ENCODE measurements at places on chromosomes 6 and 20.

- DNase-seq, result no peak
Measured at GRCh38 chr6:161544801-161545480, 271.1 kb upstream of the AGPAT4 start.

- DNase-seq, result no peak
Measured at GRCh38 chr6:104281370-104281769, 578.3 kb downstream of the HACE1 start.

DNA sequence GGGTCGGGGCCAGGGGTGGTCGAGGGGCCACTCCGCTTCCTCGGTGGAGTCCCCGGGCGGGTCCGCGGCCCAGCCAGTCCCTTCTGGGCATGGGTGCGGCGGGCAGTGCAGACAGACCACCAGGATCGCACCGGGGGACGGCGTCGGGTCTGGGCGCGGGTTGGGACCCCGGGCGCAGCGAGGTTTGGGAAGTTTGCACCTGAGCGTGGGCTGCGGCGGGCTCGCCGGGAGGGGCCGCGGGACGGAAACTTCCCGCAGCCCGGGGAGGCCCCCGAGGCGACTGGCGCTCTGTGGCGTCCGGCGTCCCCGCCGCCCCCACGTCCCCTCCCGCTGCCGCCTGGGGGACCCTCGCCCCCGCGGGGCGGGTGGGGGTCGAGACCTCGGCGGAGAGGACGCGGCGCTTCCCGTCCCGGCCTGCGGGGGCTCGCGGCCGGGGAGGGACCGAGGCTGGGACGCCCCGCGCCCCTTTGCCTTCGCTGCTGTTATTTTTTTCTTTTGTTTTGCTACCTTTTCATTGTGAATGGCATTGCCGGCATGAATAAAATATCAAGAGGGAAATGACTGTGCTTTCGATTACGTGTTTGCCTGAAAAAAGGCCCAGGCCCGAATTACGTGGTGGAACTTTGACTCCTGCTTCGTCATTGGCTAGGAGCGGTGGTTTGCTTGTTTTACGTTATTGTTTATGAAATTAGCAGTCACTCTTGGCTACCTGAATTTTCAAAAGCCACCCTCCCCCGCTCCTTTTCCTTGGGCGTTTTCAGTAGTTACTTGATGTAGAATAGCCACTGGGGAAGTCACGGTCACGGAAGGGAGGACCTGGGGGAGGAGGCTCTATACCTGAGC, 703 bp downstream of the SNX9 start:
- peak; percentile 86 for DNase-seq

- DNase-seq, result no peak
Measured at GRCh38 chr6:49923826-49924225, 40.1 kb downstream of the DEFB114 start.

GRCh38 chr20:25356271-25356933, 34.2 kb downstream of the ABHD12 start:
- no peak for DNase-seq

DNA sequence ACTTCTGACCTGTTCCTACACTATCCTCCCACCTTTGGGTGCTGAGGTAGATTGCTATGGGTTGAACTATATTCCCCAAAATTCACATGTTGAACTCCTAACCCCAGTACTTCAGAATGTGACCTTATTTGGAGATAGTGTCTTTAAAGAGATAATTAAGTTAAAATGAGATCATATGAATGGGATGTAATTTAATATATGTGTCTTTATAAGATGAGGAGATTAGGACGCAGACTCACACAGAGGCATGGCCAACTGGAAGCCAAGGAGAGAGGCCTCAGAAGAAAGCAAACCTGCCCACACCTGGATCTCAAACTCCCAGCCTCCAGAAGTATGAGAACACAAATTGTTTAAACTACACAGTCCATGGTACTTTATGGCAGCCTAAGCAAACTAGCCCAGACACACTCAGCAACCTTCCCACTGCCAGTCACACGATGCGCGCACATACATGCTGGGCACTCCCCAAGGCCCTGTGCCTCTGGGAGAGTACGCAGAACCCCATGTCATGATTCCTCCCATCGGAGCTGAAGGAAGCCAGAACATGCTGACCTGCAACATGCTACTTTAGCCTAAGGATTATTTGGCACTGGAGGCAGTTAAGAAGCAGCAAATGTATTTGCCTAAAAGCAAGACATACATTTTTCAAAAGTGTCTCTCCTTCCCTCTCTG, 8.9 kb upstream of the SLC22A1 start:
- DNase-seq, result no peak

GRCh38 chr20:33284284-33284683, 1.3 kb downstream of the BPIFB1 start:
- no peak for DNase-seq

- DNase-seq, result no peak
Measured at GRCh38 chr6:106446287-106446885, 85.9 kb downstream of the CRYBG1 start.

DNA sequence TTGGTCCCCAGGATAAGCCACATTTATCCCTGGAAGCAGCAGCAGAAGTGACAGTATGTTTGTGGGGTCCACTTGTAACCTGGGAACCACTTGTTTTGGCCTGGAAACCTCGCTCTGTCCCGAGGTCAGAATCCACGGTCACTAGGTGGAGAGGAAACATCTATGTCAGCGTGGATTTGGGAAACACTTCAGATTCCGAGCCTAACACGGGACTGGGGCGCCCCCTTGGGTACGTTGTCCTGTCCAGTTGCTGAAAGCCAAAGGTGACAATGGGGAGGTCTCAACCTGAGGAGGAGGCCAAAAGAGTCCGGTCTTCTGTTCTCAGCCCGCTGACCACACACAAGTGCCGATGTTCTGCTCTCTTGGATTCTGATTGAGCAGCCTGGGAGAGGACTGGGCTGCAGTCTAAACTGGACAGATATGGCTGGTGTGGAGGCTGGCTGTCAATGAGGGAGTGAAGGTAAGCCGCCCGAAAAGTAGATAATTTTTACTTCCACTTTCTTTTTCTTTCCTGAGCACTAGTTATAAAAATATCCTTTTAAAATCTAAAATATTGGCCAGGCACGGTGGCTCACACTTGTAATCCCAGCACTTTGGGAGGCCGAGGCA, 4.9 kb upstream of the ZFP57 start:
- DNase-seq, result no peak

DNA sequence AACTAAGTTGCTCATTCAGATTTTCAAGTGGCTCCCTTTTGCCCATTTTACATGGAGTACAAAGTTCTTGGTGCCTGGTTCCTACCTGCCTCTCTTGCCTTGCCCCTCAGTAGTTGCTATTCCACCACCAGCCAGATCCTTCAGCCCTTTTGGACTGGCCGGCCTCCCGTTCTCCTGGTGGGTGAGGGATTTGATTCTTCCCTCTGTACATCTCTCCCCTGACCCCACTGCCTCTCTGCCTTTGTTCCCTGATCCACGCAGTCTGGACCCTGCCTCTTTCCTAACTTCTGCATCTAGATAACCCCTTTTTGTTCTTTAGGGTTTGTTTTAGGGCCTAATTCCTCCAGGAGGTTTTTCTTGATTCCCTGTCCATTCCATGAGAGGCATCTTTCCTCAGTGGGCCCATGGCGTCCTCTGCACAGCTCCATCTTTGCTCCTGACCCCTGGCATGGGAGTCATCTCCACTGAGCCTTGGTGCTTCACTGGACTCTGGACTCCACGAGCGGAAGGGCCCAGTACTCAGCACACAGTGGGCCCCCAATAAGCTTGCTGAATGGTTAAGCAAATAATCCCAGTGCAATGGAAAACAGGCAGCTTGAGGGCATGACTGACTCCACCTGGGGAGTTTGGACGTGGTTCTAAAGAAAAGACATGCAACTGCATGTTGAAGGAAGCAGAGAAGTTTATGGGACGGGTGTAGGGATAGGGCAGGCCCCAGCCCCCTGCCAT, 309.3 kb upstream of the SUPT3H start:
- DNase-seq, result no peak

DNA sequence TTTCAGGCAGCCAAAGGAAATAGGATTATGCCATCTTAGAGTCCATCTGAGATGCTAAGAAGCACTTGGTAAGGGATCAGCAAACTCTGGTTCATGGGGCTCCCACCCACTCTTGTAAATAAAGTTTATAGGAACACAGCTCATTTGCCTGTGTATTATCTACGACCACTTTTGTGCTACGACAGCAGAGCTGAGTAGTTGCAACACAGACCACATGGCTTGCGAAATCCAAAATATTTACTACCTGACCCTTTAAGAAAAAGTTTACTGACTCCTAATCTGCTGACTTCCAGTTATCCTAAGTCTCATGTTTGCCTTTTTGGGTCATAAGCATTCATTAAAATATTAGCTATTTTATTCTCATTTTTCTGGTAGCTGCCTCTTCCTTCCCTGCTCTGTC, 859.0 kb downstream of the QKI start:
- DNase-seq, result no peak

DNA sequence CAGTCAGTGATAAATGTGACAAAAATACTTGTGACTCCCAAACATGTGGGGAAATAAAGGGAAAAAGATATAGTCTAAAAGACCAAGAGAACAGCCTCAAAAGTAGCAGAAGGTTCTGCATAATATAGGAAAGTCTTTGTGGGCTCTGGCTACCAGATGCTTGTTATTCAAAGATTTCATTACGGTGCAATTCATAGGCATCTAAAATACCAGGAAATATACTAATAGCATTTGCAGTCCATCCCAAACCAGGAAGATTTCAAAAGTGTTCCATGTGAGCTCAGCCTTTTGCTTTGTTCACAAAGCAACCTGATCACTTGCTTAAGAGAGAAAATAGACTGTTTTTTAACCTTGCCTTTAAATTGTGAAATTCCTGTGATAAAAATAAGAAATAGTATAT, 506.7 kb upstream of the MARCKS start:
- DNase-seq, result no peak

GRCh38 chr6:167462514-167463312, 137.8 kb downstream of the TTLL2 start:
- DNase-seq, result no peak

- DNase-seq, result peak; percentile 86
Measured at GRCh38 chr6:21556968-21557721, 36.4 kb upstream of the SOX4 start.

DNA sequence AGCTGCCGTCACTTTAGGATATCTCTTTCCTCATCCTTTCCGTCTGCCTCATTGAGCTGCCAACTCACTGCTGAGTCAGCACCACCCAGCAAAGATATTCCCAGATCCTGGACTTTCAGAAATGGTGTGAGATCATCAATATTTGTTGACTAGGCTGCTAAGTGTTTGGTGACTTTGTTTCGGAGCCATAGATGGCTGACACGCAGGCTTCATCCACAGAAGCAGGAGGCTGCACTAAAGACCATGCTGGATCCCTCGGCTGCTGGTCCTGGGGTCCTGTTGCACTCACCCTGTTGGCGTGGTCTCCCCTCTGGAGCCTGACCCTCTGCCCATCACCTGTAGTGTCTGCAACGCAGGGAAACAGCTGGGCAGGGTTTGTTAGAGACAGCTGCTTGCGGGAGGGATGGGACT, 96.5 kb downstream of the ERMARD start:
- no peak for DNase-seq

GRCh38 chr6:113873043-113873667, 16.0 kb downstream of the MARCKS start:
- peak; percentile 47 for DNase-seq

DNA sequence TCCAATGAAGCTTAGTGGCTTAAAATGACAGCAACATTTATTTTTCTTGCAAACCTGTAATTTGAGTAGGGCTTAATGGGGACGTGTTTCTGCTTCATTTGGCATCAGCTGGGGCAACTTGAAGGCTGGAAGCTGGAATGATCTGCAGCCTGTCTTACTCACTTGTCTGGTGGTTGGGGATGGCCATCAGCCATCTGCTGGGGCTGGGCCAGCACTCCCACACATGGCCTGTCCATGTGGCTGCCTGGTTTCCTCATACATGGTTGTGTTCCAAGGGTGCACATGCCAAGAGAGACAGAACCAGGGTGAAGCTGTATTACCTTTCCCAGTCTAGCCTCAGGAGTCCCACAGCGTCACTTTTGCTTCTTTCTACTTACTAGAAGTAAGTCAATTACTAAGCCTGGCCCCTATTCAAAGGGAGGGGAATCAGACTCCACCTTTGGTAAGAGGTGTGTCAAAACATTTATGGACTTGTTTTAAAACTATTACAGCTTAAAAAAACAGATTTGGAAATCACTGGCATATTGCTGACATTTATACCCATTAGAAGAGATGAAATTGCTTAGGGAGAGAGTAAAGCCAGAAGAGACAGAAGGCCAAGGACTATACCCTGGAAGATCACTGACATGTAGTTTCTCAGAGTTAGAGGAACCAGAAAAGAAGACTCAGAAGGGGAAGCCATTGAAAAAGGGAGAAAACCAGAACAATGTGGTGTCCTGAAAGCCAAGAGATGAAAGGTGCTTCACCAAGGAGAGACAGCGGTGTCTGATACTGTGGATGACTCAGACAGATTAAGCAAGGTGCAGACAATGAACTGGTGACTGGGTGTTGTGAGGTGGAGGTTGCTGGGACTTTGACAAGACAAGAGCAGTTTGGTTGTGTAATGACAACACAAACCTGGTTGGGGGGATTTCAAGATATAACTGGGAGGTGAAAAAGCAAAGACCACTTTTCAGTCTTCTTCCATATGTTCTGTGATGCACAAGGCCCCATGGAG, 345.2 kb downstream of the GJA1 start:
- DNase-seq, result no peak

GRCh38 chr20:12058216-12058615, 140.5 kb downstream of the BTBD3 start:
- DNase-seq, result no peak

DNA sequence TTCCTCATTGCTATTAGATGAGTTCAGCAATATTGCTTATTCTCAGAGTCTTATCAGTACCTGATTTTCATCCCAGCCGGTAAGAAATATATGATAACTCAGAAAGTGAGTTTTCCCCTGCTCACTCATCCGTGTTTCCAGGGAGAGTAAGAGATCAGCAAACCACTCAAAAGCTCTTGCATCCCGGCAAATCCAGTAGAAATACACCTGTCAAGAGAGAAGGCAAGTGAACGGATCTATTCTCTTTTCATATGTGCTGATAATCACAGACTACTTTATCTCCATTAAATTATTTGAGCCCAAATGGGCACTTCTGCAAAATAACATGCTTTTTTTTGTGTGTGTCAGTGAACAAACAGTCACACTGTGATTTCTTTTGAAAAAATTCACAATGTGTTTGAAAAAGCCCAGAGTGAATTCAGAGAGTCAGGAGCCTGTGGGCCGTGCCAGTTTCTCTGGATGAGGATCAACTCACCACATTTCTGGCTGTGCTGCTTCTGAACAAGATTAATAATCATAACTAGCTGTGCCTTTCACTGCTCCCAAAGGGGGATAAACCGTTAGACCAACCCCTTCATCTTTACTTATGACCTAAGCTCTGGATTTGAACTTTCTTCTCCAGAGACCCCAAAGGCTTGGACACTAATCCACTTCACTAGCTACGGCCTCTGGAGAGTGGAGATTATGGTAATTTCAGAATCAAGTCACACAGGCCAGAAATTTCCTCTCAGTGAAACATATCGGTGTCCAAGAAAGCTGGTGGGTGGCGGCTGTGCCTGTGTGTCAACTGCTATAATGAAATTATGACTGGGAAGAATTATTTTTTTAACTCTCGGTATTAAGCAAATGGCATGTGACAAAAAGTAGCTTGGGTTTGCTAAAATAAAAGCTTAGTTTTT, 44.2 kb downstream of the NOX3 start:
- DNase-seq, result no peak
